ENCODE measurements at places on chromosomes 2 and 18. TPM values are rescaled to one million over a fixed set of nuclear protein-coding genes. Genes with fewer than 3 reads are reported as not detected.

The SH3RF3 gene
- 5.5 TPM for total RNA-seq

The SERPINB11 gene
- 2.1 TPM for total RNA-seq

The GLI2 gene
- 2.4 TPM for total RNA-seq

The ECEL1 gene
- not detected for total RNA-seq

The CD226 gene
- 0.72 TPM for total RNA-seq

- peaks cover 10% of the 10 kb centered on the region for H3K4me1 ChIP-seq
- H3K27me3 ChIP-seq: no peaks in the 10 kb centered on the region
- H3K36me3 ChIP-seq: no peaks in the 10 kb centered on the region
- peak overlapping the region; percentile 74 for H3K4me3 ChIP-seq
- no peak for DNase-seq
- peak overlapping the region; percentile 98 for H3K27ac ChIP-seq
Measured at GRCh38 chr18:21598726-21599584, 1.5 kb downstream of the ESCO1 start.

GRCh38 chr2:172079416-172079815, 5.9 kb upstream of the DLX1 start:
- DNase-seq: no peak
- H3K4me3 ChIP-seq: no peak overlapping the region
- peaks cover 36% of the 10 kb centered on the region for H3K27me3 ChIP-seq
- no peak overlapping the region for H3K27ac ChIP-seq
- peaks cover 1% of the 10 kb centered on the region for H3K4me1 ChIP-seq
- H3K36me3 ChIP-seq: no peaks in the 10 kb centered on the region

- H3K4me1 ChIP-seq: no peaks in the 10 kb centered on the region
- H3K27ac ChIP-seq: no peak overlapping the region
- DNase-seq: no peak
- no peak overlapping the region for H3K4me3 ChIP-seq
- H3K36me3 ChIP-seq: no peaks in the 10 kb centered on the region
Measured at GRCh38 chr18:37375181-37375580, 190.4 kb downstream of the CELF4 start.

GRCh38 chr18:78818961-78819360, 160.7 kb upstream of the SALL3 start:
- no peaks in the 10 kb centered on the region for H3K4me1 ChIP-seq
- H3K4me3 ChIP-seq: no peak overlapping the region
- no peaks in the 10 kb centered on the region for H3K27me3 ChIP-seq
- DNase-seq: no peak

DNA sequence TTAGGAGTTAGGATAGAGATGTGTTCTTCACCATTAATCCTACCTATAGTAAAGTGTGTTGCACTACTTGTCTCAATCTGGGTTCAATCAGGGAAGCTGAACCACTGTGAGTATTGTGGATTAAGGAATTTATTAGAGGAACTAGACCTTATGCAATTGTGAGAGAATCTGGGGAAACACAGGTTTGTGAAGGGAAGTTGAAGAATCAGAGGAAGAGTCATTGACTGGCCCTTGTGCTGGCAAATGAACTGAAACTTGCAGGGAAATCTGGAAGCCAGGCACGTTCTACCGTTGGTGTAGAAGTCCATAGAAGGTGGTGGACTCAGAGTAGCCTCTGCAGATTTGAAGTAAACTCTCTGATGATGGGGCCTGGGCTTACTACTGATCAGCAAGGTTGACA, 44.7 kb upstream of the HK2 start:
- DNase-seq: no peak
- H3K4me3 ChIP-seq: no peak overlapping the region
- no peak overlapping the region for H3K27ac ChIP-seq
- no peaks in the 10 kb centered on the region for H3K4me1 ChIP-seq

GRCh38 chr18:46518438-46518837, 138.6 kb downstream of the LOXHD1 start:
- no peak overlapping the region for H3K4me3 ChIP-seq
- no peak for DNase-seq
- no peaks in the 10 kb centered on the region for H3K27me3 ChIP-seq
- no peaks in the 10 kb centered on the region for H3K4me1 ChIP-seq

DNA sequence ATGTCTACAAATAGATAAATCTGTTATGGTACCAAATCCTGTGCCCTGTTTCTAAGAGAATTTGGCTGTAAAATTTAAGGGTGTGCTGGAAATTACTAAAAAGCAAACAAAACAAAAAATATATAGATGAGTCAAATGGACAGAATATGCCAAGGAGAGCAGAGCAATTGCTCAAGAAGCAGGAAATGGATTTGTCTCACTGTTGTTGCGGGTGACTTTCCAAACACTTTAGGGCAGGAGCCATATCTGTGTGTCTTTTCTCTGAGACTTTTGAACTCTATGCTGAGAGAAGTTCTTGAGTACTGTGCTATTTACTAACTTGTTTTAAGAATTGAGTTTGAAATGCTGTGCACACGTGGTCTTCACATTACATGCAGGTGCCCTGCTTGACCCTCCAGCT, 221.7 kb downstream of the PHLPP1 start:
- no peak overlapping the region for H3K27ac ChIP-seq
- no peaks in the 10 kb centered on the region for H3K27me3 ChIP-seq
- H3K4me1 ChIP-seq: peaks cover 42% of the 10 kb centered on the region
- DNase-seq: no peak
